ENCODE measurements at places on chromosomes 12 and 14.

DNA sequence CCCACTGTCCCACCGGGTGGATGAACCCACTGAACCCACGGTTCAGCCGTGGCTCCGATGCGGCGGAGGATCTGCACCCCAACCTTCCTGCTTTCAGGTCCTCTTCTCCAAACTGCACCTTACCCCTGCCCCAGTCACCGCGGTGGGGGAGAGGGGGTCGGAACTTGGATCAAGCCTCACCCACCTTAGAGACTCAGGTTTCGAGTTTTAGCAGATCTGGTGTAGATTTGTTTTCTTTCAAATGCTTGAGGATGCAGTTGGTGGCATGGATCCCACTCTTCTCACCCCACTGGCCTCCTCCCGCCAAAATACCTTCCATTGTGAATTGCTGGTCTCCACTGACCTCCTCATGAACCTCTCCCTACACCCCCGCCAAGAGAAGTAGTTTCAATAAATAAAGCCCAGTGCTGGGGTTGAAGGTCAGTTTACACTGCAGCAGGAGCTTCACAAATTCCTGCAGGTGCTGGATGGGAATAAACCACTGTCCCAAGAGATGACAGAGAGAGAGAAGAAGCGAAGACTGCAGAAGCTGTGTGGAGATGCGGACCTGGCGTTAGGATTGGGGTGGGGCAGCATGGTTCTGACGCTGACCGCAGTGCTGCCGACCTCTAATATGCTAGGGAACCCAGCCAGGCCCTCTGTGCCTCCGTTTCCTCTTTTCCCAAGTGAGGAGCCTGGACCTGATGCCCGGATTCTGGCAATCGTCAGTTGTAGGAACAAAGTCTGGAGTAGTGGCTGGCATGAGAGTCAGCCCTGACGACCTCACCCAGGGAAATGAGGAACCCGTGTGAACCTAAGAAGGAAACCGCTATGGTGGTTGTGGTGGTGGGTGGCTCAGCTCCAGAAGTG lies 7.4 kb downstream of the TTC6 start:
- no peak for DNase-seq

- no peak for DNase-seq
These were observed 425.7 kb downstream of the ATP23 start for GRCh38 chr12:58367041-58367440.

GRCh38 chr14:96203116-96203515 lies 1.5 kb upstream of the BDKRB2 start:
- no peak for DNase-seq

GRCh38 chr14:45201905-45202304 lies 51.1 kb downstream of the MIS18BP1 start:
- DNase-seq, result no peak

- DNase-seq, result peak; percentile 33
These were observed 8.0 kb downstream of the OAS2 start for GRCh38 chr12:112986291-112986800.

DNA sequence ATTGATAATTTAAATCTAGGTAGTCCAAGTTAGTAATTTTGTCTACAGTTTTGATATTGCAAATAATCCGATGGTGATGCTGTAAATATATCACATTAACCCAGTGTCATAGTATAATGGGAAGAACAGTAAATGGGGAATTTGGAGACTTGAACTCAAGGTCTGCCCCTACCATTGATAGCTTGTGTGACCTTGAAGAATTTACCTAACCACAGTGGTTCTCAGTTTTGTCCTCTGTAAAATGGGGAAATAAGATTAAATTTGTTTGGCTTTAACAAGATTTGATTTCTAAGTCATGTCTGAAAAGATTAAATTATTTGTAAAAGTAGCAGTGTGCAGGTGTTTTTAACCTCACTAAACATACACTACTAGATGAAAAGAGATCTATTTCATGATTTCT lies 100.9 kb downstream of the UNC79 start:
- DNase-seq, result no peak

Measured in upper lobe of left lung (tissue), 6 donors.